IPS-NIHi11 (cell line): ENCODE measurements at places on chromosomes 13 and 19.
A peak's percentile ranks its signal among the peaks of the same experiment; 100 is the strongest.

DNA sequence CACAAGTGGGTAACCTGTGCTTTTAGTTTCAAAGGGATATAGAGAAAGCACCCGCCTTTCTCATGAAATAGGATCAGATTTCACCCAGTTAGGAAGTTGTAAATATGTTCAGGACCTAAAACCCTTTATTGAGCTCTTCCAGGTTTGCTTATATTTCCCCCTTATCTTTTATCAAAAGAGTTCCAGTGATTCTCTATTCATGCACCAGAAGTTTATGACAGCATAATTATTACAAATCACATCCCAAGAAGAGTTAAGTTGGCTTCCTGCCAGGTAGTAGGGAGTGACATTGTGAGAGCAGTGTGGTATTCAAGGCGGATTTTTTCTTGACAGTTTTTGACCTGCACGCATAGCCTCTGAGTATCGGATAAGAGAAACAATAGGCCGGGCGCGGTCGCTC, 190.3 kb downstream of the STK24 start:
- no peak for DNase-seq

DNA sequence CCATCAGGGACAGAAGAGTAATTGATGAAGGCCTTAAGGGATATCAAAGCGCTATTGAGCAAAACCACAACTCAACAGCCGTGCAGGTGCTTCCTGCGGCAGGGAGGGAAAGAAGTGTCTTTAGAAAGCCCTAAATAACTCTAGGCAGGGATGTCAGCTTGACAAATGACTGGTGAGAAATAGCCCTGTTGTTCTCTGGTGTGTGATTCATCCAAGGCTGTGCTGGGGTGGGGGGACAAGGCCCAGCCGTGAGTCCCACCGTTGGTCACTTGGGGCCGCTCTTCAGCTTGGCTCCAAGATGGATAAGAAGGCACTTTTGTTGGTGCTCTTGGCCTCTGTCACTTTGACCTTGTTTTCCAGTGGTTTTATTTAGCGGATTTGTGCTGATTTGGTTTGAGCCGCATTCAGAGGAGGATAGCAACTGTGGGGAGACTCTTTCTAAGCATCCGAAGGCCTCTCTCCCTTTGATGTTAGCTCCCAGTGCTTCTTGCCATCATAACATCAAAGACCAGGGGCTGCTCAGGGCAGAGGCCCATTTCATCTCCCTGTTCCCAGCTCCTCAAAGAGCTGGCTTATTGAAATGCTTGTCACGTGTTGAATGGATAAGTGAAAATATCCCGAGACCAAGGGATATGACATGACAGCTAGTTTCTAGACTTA, 130.3 kb upstream of the SERP2 start:
- peak; percentile 81 for DNase-seq

DNA sequence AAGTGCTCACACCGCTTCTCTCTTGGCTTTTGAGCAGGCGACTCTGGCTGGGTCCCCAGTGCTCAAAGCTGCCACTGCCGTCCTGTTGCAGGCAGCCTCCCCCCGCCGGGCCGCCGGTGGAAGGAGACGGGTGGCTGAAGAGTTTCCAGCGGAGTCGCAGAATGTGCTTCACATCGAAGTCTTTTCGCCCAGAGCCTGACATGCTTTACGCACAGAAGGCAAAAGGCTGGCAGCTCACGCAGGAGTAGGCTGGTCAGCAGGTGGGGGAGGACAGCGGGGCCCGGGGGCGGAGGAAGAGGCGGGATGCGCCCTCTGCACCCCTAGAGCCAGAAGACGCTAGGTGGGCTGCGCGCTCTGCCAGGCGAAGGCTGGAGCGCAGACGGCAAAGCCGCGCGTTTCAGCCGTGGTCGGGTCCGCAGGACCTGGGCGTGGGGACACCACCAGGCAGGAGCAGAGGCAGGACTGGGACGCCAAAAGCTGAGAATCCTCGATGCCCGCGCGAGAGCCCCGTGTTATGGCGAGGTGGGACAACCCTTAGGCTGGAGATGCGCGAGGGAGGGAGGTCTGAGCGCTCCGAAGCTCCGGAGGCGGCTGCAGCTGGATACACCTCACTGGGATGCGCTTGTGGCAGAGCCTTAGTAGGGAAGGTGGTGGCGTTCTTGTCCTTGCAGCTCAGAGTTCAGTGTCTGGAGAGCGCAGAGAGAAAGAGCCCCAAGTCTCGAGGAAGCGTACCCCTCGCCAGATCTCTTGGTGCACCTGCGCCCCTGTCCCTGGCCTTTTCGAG, at the start of gene ATXN8OS:
TSS of gene ATXN8OS (plus strand) at position 329 of the 784 bp plus-strand sequence.
- DNase-seq = peak; percentile 22

GRCh38 chr19:6035026-6035425, 57.1 kb upstream of the RANBP3 start:
- DNase-seq = no peak

DNA sequence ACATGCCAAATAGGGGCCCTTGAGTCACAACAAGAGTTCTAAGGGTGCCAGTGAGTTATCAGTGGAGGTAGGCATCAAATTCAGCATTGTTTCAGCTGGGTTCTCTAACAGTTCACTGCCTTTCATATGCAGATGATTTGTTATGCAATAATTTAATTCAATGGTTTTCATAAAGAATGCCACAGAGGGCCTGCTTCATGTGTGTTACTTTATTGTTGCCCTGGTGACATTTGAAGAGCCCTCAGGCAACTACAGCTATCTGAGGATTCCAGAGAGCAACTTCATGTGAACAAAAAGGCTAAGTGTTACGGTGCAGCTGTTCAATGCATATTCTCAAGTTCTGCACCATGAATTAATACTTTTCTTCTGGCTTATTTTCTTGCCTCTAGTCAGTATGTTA, 43.1 kb upstream of the STARD13 start:
- no peak for DNase-seq
